Stimulated activated CD8-positive, alpha-beta memory T cell treated with anti-CD3 and anti-CD28 coated beads, Interleukin-4, amount 100 ng/mL, for 48 hours (primary cell): ENCODE measurements at places on chromosomes 7 and 10.
A peak's percentile ranks its signal among the peaks of the same experiment; 100 is the strongest.

GRCh38 chr10:49527061-49527460, 11.9 kb downstream of the ERCC6 start:
- no peak for DNase-seq

- DNase-seq = peak; percentile 45
These were observed 145.1 kb downstream of the SEMA3D start for GRCh38 chr7:85041605-85042216.

DNA sequence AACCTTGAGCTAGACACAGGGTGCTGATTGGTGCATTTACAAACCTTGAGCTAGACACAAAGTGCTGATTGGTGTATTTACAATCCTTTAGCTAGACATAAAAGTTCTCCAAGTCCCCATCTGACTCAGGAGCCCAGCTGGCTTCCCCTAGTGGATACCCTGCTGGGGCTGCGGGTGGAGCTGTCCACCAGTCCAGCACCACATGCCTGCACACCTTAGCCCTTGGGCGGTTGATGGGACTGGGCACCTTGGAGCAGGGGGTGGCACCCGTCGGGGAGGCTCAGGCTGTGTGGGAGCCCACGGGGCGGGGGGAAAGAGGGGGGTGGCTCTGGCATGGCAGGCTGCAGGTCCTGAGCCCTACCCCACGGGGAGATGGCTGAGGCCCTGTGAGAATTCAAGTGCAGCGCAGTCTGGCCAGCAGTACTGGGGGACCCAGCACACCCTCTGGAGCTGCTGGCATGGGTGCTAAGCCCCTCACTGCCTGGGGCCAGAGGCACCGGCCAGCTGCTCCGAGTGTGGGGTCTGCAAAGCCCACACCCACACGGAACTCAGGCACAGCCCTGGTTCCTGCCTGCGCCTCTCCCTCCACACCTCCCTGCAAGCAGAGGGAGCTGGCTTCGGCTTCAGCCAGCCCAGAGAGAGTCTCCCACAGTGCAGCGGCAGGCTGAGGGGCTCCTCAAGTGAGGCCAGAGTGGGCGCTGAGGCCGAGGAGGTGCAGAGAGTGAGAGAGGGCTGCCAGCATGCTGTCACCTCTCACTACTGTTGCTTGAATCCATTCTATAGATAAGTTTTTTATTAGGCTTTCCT, 369.8 kb upstream of the SMIM30 start:
- DNase-seq = no peak

GRCh38 chr10:103445366-103445765, 6.8 kb downstream of the CALHM2 start:
- no peak for DNase-seq

GRCh38 chr10:121216721-121217181, 365.6 kb downstream of the WDR11 start:
- no peak for DNase-seq

GRCh38 chr7:100875356-100875751, 451 bp downstream of the SRRT start:
- no peak for DNase-seq

- no peak for DNase-seq
These were observed 9.5 kb upstream of the TAC1 start for GRCh38 chr7:97722386-97722785.

DNA sequence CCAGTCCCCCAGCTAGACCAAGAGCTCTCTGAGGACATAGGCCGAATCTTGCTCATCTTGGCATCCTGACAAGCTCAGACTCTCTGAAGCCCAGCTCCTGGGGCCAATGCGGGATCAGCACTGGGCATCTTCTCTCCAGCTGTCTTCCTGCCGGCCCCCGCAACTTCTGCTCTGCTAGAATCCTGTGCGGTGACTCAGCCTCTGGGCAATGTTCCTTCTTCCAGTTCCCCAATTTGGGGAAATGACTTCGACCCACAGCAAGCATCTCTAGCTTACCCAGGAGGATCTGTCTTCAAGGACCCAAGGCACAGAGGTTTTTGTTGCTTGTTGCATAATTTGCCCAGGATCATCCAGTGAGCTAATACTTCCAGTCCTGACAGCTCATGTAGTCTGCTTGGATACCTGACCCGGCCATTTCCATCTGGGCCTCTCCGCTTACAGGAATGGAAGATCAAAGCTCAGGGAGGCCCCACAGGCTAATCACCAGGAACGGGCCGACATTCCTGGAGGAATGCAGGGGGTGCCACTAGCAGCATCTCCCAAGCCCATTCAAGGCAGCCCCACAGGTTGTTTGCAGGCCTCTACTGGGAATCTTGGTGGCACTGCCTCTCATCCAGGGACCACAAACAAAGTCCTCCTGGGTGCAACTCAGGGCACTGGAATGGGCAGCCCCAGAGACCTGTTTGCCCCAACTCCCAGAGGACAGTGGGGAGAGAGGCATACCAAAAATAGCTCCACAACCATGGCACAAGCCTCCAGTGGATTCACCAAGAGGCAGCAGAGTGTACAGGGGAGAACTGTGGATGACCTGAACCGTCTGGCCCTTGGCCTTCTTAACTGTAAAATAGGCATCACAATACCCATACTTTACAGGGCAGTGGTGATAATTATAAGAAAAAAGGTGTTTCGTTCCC, 151.9 kb downstream of the NEURL1 start:
- DNase-seq = no peak
